ENCODE measurements at places on chromosomes 4 and X.

DNA sequence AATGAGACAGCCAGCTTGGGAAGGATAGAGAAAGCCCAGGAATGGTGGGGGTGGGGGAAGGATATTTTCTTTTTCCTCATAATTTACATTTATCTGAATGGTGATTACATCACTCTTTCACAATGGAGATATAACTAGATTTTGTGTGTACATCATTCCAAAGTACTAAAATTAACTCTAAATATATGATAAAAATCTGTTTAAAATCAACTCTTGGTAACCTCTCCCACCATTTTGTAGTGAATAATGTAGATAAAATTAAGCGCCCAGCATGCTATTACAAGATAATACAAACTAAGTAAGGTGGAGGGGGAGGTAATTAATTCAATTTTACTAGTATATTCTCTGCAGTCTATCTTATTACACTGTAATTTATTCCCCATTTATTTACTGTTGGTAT is 78.9 kb downstream of the NCAPG start:
- DNase-seq: no peak

- DNase-seq: no peak
Observed at GRCh38 chr4:165963621-165964020, 90.6 kb downstream of the TLL1 start.

GRCh38 chrX:71514367-71515037 is 18.4 kb upstream of the OGT start:
- DNase-seq: no peak

DNA sequence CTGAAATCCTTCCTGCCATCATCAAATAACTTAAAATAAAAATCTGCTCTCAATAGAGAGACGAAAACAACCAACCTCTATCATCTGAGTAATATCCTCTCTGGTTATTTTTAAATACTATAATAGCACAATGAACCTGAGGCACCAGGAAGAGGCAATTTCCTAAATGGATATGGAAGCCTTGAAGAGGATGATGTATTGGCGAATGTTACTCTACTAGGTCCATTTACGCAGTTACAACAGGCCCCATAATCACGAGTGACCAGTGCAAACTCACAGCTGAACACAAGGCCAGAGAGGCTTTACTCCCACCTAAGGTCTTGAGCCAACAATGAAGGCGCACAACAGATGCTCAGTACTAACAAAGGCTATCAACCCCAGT is 678.8 kb upstream of the NR3C2 start:
- no peak for DNase-seq

DNA sequence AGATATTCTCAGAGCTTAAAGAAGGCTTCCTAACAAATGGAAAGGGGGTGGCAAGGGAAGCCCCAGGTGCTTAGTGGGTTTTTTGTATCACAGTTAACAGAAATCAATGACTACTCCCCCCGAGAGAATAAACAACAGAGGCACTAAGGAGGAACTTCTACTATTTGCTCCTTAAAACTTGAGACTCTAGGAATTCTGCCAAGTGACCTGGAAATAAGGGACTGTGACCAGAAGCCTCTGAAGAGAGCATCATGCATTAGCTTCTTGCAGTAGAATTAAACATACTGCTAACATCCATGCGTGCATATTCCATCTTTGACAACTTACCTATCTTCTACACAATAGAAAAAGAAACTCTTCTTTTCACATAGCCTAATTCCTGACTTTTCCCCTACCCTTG is 86.8 kb downstream of the CAMK2D start:
- no peak for DNase-seq

- DNase-seq: no peak
Observed at GRCh38 chr4:186666252-186666651, 57.4 kb downstream of the FAT1 start.

DNA sequence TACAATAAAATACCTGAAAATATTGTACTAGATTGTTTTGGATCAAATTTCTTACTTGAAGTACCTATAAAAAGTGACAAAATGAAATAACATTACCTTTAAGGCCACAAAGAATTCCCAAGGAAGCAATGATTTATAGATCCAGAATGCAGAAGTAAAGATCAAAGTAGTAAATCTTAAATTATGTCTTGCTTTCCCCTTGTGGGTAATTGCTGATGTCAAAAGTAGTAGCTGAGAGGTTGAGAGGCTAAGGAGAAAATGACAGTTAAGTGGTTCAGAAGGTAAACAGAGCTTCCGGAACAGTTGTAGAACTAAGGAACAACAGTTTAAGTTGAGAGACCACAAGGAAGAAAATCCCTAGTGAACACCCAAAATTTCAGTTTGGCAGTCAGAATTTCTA is 358.3 kb downstream of the GABRG1 start:
- DNase-seq: no peak

DNA sequence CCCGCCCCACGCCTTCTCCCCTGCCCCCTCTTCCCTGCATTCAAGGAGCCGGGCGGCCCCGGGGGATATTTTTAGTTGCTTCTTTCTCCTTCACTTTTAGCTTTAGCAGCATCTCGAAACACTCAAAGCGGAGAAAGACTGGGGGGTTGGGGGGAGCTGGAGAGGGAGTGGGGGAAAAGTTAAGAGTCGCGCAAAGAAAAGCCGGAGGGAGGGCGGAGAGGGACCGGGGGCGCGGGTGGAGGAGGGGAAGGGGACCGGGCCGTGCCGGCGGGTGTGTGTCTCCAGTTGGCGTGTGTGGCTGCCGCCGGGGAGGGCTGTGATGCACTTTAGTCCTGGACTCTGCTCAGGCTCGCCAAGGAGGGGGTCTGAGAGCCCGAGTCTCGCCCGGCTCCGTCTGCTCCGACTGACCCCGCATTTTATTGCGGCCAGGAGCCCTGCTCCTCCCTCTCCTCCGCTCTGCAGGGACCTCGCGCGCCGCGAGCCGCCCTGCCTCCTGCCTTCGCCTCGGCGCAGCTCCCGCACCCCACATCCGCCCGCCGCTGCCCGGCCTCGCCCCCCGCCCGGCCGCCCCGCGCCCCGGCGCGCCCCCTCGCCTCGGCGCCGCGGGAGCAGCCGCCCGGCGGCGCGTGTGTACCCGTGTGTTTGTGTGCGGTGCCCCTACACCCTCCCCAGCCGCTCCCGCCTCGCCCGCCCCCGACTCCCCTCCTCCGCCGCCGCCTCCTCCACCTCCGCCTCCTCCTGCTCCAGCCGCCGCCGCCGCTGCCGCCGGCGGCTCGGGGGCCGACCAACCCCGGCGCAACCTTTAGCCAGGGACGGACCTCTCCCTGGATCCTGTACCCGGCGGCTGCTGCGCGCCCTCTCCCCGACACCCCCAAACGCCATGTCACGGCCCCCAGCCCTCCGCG is 1.4 kb downstream of the ZNF827 start:
- peak; percentile 48 for DNase-seq

DNA sequence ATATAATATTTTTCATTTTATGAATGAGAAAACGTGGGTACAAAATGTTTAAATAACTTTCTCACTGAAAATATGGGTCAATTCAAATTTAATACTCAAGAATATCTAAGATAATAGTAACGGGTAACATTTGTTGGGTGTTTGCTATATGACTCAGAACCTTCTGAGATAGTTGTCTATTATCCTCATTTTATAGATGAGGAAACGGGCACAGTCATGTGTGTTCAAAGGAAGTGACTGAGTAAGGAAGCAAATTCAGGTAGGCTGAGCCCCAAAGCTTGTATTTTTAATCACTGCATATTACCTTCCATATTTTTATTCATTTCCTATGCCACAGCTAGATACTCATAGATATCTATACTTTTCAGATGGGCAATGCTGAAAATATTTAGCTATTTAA is 12.2 kb upstream of the CAMK2D start:
- DNase-seq: no peak

GRCh38 chr4:3811621-3812020 is 45.4 kb downstream of the ADRA2C start:
- no peak for DNase-seq

- DNase-seq: no peak
Observed at GRCh38 chr4:10066670-10067651, 45.7 kb upstream of the SLC2A9 start.

DNA sequence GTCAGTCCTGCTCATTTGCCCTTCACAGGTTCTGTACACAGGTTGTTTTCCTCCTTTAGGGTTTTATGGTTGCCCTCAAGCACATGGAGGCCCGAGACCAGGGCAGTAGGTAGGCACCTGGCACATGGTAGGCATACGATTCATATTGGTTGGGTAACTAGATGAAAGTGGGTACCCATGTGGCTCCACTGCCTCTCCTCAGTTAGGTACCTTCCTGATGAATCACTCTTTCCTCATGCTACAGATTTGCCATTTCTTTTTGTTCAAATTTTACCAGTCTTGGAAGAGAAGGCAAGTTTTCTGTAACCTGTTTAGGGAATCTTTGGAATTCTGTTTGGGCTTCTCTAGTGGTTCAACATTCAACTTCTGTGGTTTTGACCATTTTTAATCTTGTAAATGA is 121.3 kb downstream of the FHIP1A start:
- no peak for DNase-seq

DNA sequence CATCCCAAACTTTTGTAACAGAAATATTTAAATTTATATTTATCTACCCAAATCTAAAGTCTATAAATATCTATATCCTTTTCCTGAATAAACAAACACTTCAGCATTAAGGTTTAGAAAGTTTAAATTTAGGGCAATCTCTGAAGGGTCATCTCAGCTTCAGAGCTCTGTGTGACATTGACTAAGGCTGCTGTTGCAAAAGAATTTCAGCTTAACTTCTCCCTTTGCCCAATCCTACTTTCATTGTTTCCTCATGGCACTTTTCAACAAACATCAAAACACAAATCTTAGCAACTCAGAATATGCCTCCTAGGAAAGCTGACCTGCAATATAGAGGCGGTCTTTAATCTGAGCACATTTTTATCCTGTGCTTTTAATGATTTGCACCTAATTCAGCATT is 79.7 kb upstream of the BANK1 start:
- no peak for DNase-seq

GRCh38 chrX:19811807-19812604 is 75.4 kb downstream of the SH3KBP1 start:
- DNase-seq: no peak

GRCh38 chr4:85952972-85953650 is 406.7 kb downstream of the MAPK10 start:
- no peak for DNase-seq

- DNase-seq: no peak
Observed at GRCh38 chr4:121551881-121552280, 144.9 kb downstream of the ANXA5 start.

- no peak for DNase-seq
Observed at GRCh38 chrX:54452920-54453319, 12.7 kb downstream of the TSR2 start.

GRCh38 chr4:177155454-177155853 is 154.2 kb upstream of the NEIL3 start:
- DNase-seq: no peak

DNA sequence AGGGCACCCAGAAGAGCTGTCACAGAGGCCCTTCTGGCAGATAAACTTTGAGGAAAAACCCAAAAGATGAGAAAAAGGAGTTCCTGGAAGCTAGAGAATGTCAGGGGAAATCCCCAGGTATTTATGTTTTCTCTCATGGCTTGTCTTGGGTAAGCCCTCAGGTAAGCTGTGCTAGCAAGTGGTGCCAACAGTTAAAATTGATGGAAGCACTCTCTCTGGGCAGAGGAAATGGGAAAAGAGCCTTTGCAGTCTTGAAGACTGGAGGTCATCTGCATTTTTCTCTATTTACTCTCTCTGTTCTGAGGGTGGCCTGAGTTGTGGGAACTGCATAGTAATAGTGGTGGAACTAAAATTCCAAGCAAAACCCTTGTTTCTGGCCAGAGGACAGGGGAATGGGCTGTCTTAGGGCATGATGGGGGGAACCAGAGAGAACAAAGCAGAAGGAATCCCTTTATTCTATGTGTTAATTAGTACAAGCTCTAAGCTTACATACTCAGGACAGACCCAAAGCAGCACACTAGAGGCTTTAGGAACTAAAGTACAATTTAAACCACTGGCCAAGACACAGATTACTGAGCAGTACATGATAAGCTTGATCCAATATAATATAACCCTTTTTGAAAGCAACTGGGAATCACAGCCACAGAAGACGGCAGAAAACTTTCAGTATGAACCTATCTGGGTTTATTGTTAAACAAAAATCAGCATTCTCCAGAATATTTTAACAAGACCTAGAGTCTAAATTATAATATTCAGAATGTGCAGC is 53.3 kb upstream of the SLC10A4 start:
- no peak for DNase-seq

DNA sequence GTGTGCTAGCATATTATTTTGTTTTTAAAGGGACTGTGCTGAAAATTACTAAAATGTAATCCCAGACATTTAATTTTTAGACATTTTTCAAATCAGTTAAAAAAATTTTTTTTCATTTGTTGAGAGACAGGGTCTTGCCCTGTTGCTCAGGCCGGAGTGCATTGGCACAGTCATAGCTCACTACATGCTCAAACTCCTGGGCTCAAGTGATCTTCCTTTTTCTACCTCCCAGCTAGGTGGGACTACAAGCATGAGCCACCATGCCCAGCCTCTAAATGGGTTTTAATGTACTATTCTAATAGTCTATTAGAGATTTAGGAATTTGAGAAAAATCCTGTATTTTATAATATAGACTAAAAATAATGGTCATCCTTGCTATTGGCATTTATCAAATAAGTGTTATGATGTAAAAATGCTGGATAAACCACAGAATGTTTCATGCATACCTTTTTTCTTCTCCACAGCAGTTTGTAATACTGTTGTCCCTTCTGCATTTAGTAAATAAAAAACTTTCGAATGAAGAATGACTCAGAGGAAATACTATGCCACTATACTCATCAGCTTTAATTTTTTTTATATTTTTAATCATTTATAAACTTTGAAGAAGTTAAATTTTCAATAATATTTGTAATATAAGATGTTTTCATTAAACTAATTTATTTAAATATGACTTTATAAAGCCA is 29.9 kb downstream of the CPEB2 start:
- DNase-seq: no peak

GRCh38 chr4:158799013-158799770 is 30.4 kb downstream of the FNIP2 start:
- no peak for DNase-seq

DNA sequence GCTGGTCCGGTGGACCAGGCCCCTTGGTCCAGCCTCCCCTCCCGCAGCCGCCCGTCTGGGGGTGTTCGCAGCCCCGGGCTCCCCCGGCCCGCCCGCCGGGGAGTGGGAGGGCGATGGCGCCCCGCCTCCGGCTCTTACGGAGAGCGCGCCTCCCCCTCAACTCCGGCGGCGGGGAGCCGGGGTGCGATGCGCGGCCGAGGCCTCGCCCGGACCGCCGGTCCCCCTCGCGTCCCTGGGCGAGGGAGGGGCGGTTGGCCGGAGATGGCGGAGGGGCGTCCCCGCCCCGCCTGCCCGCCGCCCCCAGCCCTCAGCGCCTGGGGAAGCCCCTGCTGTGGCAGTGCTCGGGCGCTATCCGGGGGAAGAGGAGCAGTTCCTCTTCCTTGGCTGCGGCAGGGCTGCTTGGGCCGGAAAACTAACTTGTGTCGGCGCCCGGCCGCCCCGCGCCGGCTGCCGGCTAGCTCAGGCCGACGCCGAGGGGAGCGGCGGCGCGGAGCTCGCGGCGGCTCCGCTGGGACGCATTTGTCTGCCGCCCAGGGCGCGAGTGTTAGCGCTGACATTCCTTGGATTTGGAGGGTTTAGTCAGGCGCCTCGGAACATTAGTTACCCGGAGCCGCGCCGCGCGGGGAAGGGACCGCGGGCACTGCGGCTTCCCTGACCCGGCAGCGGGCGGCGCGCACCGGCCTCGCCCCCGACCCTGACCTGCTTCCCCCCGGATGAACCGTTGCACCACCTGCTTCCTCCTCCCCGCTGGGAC is 994 bp downstream of the GALNT7 start:
- peak; percentile 47 for DNase-seq
